Tongue (tissue), 3 donors: ENCODE measurements at places on chromosomes 6 and 20.

DNA sequence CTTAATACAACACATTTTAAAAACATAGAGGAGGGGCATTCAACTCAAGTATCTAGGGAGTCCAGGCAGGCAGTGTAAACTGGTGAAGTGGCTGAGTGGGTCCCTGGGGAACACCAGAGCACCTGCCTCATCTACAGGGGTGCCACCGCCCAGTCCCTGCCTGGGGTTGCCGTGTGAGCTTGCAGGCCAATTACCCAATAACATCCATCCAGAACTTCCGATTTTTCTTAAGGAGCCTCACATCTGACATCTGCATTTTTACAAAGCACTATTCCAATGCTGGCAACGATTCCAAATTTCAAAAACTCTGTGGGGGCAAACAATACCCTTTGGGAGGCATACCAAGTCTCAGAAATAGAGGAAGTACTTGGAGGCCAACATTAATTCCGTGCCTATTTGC lies 288.4 kb upstream of the TSHZ2 start:
- no peak for DNase-seq

DNA sequence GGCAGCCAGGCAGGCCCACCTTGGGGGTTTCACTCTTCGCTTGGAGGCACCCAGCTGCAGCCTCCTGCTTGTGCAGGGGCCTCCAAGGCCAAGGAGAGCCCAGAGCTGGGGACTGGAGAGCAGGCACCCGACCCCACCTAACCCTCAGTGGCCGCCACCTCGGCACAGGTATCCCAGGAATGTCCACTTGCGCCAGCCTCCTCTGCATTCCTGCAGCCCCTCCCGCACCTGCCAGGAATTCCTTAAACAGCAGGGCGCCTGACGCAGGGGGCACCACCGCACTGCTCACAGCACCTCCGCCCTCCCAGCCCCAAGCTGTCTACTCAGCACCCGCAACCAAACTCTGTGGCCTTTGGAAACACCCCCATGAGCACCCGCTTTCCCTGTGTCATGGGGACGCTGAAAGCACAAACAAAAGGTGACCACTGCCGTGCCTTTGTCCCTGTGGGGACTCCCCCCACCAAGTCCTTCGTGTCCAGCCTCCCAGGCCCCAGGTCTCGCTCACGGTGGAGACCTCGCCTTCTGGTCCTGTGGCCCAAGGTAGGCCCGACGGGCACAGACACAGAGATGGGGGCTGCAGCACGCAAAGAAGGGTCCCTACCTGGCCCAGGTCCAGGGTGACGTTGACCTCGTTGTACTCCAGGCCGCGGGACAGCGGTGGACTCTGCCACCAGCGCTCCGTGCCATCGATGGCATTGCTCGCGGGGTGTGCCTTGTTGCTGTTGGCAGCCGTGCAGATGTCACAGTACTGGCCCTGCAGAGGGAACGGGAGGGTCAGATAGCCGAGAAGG lies 5.1 kb downstream of the LAMA5 start:
- no peak for DNase-seq

DNA sequence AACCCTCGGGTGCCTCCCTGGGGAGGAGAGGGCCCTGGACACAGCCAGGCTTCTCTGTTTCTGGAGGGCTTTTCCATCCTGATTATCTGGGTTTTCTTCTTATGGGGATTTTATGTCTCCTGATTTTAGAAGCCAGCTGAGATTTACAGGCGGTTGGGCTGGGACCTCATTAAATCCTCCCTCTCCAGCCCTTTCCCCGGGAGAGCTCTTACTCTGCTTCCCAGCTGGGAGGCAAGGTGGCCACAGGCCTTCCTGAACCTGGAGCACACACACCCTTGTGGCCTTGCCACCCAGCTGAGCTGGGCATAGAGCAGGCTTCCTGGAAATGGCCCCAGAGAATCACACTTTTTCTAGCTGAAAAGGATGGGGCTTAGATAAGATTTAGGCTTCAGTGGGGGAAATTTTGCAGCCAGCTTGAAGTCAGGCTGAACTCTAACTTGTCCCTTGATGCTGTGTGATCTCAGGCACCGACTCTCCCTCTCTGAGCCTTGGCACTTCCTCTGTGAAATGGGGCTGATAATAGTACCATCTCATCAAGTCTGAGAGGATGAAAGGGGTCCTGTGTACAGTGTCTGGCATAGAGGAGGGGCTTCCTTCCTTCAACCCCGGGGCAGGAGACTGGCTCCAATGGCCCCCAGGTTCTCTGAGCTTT lies 16.6 kb downstream of the VSTM2L start:
- no peak for DNase-seq

- DNase-seq = peak; percentile 77
Observed at GRCh38 chr20:22652681-22653588, 68.6 kb upstream of the FOXA2 start.

- DNase-seq = no peak
Observed at GRCh38 chr6:143111443-143111842, 50.8 kb downstream of the AIG1 start.

DNA sequence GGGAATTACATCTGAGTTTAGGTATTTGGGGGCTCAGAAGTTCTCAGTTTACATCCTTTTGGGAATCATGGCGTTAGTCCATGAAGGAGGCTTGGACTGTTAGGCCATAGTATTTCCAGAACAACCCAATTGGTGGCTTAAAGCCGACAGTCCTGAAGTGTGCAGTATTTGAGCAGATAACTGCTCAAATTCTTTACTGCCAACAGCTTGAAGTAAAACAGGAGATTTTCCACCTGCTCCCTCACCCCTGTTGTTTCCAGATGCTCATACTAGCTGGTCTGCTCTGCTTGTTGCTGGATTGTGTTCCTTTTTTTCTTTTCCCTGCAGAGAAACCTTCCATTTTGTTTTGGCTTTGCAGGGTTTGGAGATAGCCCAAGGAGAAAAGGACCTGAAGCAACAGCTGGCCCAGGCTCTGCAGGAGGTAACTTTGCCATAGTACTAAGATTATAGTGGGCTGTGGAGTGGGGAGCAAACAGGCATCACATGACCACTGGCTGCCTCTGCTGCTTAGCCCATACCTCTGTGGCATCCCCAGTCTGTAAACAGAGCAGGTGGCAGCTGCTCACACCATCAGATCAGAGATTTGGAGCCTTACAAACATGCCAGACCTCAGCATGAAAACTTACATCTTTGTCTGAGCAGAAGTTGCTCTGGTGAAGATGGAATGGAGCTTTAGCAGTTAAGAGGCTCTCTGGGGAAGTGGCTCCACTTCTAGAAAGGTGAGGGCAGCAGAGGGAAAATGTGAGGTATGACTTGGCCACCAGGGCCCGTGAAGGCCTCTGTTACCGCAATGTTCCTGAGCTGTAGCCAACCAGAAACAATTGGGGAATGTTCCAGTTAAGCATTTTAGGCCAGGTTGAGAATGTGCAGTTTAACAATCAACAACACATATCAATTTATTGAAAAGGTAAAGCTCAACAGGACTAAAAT lies 17.6 kb downstream of the RNF8 start:
- DNase-seq = peak; percentile 80

DNA sequence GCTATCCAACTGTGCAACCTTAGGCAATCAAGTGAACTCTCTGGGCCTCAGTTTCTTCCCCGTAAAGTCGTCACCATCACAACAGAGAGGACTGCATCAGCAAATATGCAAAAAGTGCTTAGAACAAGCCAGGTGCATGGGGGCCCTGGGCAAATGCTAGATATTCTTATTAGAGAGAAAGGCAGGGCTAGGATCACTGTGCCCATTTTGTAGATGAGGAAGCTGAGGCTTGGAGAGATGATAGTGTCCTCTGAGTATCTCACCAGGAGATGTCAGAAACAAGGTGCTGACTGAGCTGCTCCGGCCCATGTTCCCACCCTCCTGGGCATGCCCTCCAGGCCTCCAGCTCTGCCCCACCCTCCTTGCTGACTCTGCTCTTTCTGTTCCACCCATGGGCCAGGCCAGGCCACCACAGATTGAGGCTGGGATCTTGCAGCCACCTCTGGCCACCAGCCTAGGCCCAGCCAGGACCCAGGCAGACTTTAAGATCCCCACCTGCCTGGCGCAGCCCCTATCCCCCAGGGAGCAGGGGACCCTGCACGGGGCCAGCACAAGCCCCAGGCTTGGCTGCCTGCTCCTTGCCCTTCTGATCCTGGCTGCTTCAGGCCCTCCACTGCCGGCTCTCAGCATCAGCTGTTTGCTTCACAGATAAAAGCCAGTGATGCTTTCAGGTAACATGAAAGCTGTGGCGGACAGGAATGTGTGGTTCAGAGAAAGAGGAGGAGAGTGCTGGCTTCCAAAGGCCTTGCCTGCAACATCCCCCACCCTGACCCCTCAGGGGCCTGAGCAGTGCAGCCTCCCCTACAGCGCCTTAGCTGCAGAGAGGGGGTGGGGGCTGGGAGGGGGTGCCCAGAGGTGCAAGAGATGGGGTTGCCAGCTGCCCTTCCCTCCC lies 47.6 kb downstream of the GRM4 start:
- no peak for DNase-seq

DNA sequence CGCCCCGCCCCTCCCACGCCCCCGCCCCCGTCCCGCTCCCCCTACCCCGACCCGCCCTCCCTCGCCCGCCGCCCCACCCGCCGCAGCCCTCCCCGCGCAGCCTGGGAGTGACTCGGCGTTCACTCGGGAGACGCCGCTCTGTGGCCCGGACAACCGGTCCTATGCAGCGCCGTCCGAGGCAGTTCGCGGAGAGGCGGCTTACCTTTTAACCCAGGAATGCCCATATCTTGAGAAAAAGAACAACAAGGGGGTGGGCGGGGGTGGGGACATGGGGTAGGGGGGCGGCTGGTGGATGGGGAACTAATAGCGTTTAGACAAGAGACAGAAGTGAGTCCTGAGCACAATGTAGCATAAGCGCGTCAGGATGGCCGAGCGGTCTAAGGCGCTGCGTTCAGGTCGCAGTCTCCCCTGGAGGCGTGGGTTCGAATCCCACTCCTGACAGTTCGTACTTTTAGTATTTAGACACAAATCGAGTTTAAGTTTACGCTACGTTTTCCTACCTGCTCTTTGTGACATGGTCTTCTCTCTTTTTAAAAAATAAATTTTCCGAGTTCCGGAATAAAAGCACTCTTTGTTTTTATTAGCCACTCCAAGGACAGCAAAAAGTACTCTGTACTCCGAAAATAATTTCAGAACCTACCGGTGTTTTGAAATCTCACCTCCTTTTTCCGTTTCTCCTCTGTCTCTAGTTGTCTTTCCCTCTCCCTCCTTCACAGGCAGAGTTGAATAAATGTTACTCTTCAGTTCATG lies 17.1 kb upstream of the HMGN4 start:
- peak; percentile 96 for DNase-seq

GRCh38 chr6:916131-916530 lies 223.2 kb upstream of the EXOC2 start:
- no peak for DNase-seq

DNA sequence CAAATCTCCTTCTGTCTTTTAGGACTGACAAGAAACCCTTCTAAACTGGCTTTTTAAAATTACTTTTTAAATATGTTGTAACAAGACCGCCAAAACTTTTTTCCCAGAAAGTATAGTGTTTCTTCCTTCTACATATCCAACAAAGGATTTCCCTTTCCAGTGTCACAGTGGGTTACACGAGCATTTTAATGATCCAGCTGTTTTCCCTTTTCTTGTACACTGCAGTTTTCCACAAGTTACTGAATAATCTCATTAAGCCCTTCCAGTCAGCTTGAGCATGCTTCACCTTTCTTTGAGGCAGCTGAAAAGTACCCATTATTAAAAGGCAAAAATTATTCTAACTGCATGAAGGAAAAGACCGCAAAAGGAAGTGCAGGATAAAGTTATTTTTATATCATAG lies 48.6 kb downstream of the CD24 start:
- DNase-seq = no peak

DNA sequence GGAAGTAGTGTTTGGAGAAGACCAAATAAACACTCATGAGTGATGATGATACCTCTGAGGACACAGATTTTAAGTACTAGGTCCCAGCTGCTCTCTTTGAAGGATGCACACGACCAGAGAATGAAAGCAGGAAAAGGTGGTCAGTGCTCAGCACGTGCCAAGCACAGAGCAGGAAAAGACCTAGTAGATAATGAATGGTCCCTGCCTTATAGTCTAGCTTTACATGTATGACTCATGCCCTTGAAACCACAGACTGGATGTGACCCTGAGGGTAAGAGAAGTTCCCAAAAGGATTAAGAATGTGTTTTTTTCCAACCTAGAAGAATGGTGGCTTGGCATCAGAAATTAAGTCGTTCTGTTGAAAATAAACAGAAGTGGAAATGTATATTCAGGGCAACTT lies 2.8 kb upstream of the MC3R start:
- no peak for DNase-seq

GRCh38 chr20:57103146-57103800 lies 163.2 kb downstream of the BMP7 start:
- peak; percentile 47 for DNase-seq

DNA sequence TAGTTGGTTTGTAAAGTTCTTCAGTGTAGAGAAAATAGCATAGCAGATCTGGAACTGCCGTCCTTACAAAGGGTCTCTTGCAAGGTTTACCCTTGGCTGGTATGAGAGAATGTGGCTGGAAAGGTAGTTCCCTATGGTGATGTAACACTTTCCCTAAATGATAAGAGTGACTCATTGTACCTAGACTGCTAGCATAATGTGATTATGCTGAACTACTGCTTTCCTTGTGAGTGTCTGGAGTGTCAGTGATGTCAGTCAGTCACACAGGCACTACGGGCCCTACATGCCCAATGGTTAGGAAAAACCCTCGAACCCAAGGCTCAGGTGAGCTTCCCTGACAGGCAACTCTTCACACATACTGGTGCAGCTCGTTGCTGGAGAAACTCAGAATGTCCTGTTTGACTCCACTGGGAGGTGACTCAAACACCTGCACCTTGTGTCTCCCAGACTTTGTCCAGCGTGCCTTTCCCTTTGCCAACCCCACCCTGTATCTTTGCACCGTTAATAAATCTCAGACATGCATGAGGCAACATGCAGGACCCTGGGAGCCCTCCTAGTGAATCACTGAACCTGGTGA lies 28.4 kb upstream of the LY86 start:
- no peak for DNase-seq

DNA sequence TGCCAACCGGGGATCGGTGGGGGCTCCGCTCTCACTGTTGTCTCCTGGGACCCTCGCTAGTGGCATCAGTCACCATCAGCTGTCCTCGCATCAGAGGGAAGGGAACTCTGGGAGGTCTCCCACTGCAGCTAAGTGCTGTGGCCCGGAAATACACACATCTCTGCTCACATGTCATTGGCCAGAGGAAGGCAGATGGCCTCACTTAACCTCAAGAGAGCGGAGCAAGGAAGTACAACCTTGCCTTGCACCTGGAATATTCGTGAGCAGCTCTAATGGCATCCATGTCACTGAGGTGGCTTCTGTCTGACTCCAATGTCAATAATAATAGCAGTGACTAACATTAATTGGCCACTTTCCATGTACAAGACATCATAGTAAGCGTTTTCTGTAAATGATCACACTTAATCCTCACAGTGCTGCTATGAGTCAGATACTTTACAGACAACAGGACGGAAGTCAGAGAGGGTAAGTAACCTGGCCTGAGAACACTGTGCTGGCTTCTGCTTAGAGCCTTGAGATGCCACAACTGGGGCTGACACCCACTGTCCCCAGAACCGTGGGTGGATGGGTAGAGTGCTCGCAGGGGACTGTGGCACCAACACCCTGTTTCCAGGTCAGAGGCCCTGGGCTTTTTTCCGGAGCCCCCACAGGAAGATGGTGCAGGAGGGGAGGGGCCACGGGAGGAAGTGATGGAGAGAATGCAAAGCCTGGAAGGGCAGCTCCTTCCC lies 6.0 kb downstream of the LHFPL5 start:
- peak; percentile 40 for DNase-seq

- DNase-seq = no peak
Observed at GRCh38 chr6:28978959-28979561, 26.1 kb downstream of the ZNF311 start.

GRCh38 chr20:15176929-15177328 lies 839.5 kb upstream of the FLRT3 start:
- DNase-seq = no peak
